ENCODE measurements at places on chromosomes 7 and 10.

DNA sequence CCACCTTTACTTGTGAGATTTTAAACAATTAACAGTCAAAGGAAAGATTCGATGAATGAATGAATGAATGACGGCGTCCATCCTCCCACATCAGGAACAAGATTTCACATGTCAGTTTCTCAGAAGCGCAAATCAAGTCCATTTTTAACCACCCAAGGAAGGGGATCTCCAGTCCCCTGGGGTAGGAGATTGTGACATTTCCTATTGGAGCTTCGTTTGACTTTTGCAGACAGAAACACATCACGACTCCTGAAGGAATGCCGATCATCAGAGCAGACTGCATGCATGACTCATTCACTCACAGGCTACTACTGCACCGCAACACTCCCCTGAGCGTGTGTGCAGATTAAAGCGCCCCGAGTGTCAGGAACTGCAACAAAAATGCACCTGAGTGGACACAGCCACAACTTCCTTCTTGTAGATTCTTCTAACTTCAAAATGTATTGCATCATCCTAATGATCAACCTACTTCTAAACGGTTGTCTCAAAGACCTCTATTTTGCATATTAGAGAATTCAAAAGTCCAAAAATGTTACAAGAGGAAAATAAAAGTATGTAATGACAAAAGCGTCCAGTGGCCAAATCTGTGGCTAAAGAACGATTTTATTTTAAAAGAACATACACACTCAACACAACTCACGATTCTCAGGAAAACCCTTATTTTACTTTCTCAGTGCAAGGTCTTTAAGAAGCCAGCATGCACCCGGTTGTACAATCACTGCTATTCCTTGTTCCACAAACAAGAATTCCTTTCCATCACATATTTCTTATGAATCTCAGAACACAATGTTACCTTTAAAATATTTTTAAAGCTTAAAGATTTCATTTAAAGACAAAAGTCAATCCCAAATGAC lies 172.6 kb downstream of the FAM107B start:
- DNase-seq = peak; percentile 5

DNA sequence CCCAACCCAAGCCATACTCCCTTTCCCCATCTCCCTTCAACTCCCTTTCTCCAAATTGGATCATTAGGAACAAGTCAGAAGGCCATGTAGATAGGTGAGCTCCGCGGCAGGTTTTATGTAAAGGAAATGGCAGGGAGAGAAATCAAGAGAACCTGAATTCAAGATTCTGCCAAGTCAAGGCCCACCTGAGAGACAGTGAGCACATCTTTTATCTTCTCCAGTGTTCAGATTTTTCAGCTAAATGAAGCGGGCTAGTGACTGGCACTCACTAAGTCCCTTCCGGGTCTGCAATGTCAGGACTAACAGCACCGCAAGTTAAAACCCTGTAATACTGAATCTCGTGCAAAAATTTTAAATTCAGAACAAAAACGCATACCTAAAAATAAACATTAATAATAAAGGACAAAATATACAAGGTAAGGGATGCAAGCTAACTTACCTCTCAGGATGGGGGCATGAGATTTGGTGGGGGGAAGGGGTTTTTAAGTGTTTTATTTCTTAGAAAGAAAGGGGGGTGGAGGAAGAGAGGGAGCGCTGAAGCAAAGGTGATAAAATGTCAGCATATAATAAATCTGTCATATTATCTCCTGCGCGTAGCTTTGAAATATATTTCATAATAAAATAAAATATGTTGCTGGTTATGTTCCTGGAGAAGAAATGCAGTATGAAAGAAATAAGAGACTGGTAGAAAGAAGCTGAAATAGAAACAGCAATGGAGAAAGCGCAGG lies 17.6 kb downstream of the TCAF1 start:
- no peak for DNase-seq

DNA sequence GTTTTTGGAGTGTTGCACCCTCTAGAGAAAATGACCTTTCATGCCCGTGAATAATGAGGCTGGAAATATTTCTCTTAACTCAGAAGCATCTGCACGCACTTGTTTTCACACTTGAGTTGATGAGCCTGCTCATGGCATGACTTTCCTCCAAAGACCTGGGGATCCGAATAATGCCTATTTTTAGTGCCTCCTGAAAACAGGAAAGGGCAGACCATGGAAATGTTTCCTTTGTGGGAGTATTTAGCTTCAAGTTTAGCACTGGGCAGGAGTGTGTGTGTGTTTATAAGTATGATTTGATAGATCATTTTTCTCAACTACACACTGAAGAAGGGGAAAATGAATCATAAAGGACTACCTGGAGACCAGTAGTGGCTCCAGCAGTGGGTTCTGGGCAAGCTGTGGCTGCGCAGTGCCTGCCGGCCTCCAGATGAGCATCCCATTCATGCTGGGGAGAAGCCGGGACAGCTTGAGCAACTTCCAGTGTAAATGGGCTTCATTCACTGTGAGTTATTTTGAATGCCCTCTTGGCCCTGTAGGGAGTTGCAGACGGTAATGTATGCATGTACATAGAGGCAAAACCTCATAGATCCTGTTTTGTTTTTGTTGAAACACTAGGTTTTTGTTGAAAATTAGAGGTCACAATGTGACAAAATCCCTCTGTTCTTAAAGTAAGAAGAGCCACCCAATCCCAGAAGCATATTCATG lies 117.8 kb upstream of the INSYN2A start:
- DNase-seq = no peak

- DNase-seq = peak; percentile 66
These were observed 14.1 kb downstream of the STAG3 start for GRCh38 chr7:100191775-100192174.

DNA sequence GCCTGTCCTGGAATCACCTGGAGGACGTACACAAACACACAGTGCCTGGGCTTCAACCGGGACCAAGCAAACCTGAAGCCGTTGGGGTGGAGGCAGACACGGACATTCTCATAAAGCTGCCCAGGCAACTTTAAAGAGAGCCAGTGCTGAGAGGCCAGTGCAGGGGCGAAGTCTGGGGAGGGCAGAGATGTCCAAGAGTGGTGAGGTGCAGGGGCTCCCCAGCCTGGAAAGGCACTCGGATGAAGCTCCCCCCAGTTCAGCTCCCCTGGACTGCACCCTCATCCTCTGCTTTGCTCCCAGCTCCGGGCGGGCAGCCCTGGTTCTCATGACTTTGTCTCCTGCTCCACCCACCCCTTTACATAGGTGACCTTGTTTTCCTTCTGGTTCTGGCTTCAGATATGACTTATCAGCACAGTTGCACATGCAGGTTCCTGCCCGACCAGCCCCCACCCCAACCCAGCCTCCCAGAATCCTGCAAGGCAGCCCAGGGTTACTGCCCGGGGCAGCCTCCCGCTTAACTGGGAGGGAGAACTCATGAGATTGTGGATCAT lies 60.8 kb upstream of the EEPD1 start:
- DNase-seq = no peak

DNA sequence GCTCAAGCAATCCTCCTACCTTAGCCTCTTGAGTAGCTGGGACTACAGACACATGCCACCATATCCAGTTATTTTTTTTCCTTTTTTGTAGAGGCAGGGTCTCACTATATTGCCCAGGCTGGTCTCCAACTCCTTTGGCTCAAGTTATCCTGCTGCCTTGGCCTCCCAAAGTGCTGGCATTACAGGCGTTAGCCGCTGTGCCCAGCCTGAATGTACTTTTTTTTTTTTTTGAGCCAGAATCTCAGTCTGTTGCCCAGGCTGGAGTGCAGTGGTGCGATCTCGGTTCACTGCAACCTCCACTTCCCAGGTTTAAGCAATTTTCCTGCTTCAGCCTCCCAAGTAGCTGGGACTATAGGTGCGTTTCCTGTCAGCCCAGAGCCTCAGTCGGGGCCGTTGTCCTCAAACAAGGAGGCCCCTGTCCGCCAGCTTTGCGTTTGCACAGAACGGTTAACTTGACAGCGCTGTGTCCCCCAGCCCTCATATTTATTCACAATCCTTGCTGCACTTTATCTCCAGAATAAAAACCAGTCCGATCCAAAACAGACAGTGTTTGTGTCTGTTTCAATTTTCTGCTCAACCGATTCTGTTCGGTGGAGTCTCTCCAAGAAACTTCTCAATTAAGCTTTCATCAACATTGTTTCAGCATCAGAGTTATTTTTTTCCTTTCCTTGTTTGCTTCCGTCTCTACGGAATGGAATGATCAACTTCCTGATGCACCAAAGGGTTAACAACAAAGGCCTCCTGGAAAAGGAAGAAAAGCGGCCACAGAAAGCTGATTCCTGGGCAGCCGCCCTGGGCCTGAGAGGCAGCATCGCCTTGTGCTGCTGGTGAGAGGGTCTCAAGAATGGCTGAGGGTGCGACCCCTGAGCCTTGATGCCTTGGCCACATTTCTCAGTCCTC lies 64.5 kb downstream of the PDIA4 start:
- peak; percentile 25 for DNase-seq

DNA sequence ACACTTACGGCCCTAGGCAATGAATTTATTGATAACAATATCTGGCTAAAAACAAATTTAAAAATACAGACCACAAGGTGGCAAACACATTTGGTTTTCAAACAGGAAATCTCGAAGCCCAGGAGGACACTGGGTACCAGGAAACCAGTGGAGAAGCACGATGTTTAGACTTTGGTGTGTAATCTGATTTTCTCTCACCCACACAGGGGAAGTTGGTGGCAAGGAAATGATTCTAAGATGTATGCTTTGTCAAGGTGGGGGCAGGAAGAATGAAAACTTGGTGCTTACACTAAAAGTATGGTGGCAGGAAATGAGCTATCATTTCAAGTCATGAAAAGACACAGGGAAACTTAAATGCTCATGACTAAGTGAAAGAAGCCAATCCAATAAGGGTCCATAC lies 113.2 kb upstream of the ANKRD1 start:
- no peak for DNase-seq

- DNase-seq = no peak
These were observed 6.5 kb upstream of the TET1 start for GRCh38 chr10:68553599-68553998.

DNA sequence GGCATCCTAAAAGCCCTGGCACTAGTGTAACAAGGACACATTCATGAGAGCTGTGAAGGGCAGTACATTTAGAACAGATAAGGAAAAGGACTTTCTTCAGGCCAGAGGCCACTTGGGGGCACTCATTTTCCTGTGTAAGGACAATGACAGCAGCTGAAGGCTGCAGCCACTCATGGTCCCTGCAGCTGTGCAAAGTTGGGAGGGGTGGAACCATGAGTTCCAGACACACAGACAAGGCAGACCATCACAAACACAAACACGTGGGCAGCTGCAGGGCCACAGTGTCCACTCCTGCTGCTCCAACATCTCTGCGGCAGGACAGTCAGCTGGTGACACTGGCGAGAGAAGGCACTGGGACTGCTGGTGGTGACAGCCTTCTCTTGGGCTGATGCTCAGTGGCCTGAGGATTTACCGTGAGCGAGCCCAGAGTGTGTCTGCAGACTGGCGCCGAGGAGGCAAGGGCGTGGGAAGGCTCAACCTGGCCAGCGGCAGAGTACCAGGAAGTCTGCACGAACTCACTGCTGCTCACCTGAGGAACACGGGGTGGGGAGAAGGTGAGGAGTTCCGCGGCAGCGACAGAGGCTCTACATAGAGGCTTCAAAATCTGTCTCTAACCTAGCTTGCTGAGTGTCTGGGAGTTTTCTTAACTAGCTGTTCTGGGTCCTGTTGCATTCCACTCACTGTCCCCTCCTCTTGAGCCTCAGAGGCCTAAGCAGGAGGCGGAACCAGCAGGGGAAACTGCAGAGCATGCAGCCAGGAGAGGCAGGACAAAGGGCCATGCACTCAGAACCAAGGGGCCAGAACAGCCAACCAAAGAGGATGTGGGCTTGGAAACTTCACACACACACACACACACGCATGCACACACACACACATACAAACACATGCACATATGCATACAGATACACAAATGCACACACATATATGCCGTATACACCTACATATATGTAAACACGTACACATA lies 76.5 kb upstream of the DDC start:
- no peak for DNase-seq

GRCh38 chr7:39825401-39825980 lies 124.6 kb upstream of the CDK13 start:
- no peak for DNase-seq

GRCh38 chr10:93077860-93078337 lies 4.2 kb downstream of the CYP26A1 start:
- peak; percentile 33 for DNase-seq

Data from fibroblast of the aortic adventitia (primary cell).